ENCODE measurements at places on chromosomes 7 and 10. TPM values are rescaled to one million over a fixed set of nuclear protein-coding genes. Genes with fewer than 3 reads are reported as not detected.

GRB10 gene
- 4.4 TPM for total RNA-seq

PODXL gene
- total RNA-seq = 1.5 TPM

SPDYE5 gene
- total RNA-seq = not detected

BAMBI gene
- total RNA-seq = not detected

KBTBD2 gene
- total RNA-seq = 46.6 TPM

AQP1 gene
- total RNA-seq = 0.21 TPM

DLX5 gene
- not detected for total RNA-seq

ANXA8L1 gene
- 0.23 TPM for total RNA-seq

GARS1 gene
- total RNA-seq = 167 TPM

PCDH15 gene
- not detected for total RNA-seq

FAM237B gene
- total RNA-seq = not detected

TPST1 gene
- 0.67 TPM for total RNA-seq

TMEM196 gene
- not detected for total RNA-seq

VSTM2A gene
- total RNA-seq = not detected

OR6V1 gene
- total RNA-seq = not detected

HOXA5 gene
- total RNA-seq = not detected

CTNNA3 gene
- total RNA-seq = 0.57 TPM

ELMO1 gene
- 99.8 TPM for total RNA-seq

GATA3 gene
- 48.1 TPM for total RNA-seq

All from activated CD4-positive, alpha-beta T cell treated with anti-CD3 and anti-CD28 coated beads, Interleukin-2, amount 10 ng/mL, durations not matched to agents 7 days and 5 days (primary cell).